CD8-positive, alpha-beta memory T cell (primary cell): ENCODE measurements at places on chromosomes 4 and X. TPM values are rescaled to one million over a fixed set of nuclear protein-coding genes. Genes with fewer than 3 reads are reported as not detected.

The ERAS gene
- 0.18 TPM for total RNA-seq

The C4orf50 gene
- total RNA-seq: 0.24 TPM

The DCLK2 gene
- total RNA-seq: not detected

GRCh38 chr4:51878431-51878830 is 35.5 kb downstream of the DCUN1D4 start:
- no peak for DNase-seq

GRCh38 chr4:176587920-176588319 is 204.8 kb downstream of the VEGFC start:
- no peak for DNase-seq

DNA sequence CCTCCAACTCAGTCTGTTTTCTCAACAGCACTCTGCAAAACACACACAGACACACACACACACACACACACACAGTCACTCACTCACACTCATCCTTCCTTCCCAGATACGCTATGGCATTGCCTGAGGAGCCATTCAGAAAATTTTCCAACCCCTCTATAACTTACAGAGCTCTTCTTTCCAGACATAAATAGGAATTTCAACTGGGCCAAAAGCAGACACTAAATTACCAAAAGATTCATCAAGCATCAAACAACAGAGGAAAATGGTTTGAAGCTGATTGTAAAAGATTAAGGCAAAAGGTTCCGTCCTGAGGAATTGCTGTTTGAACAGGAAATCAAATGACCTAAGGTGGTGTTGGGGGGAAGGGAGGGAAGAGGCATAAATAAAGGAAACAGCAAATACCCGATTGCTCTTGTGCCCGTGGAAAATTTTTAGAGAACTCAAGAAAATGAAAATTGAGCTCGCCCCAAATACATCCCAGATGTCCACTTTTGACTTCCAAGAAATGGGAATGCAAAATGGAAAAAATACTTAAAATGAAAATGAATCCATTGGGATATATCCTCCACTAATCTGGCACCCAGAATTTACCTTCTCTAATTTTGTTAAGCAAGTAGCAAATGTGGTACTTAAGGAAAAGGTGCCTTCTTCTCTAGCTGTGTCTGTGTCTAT is 183.6 kb downstream of the QDPR start:
- DNase-seq: no peak

DNA sequence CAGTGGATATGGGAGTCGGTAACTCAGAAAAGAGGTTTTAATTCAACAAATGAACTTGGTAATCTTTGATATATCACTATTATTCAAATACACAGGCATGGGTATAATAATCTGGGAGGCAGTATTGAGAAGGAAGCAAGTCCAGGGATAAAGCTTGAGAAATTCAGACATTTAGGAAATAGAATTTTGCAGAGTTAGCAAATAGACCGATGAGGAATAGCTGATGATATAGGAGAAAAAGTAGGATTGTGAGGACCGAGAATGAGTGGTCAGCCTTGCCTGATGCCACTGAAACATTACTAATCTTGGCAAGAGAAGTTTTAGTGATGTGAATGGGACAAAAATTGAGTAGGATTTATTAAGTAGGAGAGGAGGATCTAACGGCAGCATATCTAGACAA is 71.9 kb downstream of the TLL1 start:
- no peak for DNase-seq

GRCh38 chrX:49767236-49767635 is 61.9 kb upstream of the PAGE4 start:
- DNase-seq: no peak

GRCh38 chr4:88653371-88653946 is 44.2 kb downstream of the NAP1L5 start:
- no peak for DNase-seq

GRCh38 chr4:73814679-73815078 is 21.8 kb upstream of the CXCL6 start:
- DNase-seq: no peak

GRCh38 chr4:3685081-3685645 is 81.0 kb upstream of the ADRA2C start:
- DNase-seq: no peak
